NCI-H1436 treated with DMSO at 0.1 percent for 48 hours (cell line): ENCODE measurements at places on chromosomes 2 and 18.

DNA sequence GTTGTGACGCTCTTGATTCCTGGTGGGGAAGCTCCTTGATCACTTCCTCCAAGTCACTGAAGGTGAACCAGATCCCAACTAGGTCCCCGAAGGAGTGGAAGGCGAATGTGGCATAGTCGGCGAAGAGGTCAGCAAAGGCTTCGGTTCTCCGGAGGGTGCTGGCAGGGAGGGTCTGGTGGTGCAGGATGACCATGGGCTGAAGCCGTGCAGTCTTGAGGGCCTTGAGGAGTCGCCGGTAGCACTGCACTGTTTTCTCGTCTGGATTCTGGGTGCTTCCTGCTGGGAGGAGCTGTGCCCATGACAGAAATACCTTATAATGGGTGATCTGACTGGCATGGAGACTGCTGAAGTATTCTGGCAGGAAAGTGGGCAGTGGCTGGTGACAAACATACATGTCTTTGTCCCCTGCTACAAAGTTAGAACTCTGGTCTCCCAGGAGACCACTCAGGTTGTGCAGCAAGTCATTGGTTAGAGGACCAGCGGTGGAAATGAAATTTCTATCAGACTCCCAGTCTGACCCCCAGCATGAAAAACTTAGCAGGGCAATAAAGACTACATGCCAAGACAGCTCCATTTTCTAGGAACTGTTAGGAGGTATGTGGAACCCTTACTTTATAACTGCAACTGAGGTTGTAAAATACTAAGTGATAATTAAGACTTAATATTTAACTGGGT, at the start of gene LCT:
TSS of gene LCT (minus strand) at position 589 of the 675 bp plus-strand sequence. CDS start at position 574, 15 bp downstream.
- DNase-seq: no peak

DNA sequence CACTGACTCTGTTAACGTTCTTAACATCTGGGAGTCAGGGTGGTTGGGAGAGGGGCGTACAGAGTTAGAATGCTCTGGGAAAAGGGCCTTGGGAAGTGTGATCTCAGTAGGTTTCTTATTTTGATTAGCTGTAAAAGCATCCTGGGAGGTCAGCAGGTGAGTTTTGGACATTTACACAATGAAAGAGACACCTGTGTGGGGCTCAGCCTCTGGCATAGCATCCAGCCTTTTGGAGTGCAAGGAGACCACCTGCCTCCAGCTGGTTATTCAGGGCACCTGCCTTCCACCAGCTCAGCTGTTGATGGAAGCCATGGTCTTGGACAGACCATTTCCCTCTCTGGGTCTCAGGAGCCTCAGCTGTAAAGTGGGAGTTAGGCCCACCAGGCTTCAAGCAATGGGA, 49.7 kb downstream of the ACAA2 start:
- no peak for DNase-seq

DNA sequence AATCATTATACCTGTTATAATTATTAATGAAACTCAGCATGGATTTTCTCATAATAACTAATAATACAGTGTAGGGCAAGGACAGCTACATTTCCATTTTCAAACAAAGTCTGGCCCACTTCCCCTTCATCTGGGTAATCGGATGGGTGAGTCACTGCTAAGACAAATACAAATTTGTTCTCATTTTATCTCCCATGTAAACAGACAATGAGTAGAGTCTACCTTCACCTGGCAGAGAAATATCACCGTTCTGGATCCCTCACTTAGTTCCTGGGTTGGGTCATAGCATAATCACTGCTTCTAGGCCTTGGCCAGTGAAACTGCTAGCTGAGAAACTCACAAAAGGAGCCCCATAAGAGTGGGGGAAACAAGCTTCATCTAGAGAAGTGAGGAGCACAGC, 9.2 kb downstream of the CNTNAP5 start:
- DNase-seq: no peak

DNA sequence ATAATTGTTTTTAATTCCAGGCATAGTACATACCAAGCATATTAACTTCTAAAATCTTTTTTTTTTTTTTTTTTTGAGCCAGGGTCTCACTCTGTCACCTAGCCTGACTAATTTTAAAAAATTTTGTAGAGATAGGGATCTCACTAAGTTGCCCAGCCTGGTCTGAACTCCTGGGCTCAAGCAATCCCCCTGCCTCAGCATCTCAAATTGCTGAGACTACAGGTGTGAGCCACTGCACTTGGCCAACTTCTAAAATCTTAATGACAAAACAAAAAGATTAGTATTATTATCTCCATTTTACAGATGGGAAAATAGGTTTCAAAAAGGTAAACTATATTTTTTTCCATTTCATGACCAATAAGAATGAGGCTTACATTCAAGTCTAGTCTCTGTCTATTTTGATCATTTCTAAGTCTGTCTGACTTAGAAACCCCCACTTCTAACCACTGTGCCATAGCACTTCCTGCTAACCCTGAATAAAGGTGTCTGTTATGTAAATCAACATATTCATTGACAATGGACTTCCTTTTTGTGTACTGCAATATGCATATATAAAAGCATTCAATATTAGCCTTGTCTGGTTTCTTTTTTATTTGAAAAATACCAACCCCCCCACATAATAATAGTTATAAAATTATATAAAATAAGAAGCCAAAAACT, 28.7 kb upstream of the ZEB2 start:
- no peak for DNase-seq

DNA sequence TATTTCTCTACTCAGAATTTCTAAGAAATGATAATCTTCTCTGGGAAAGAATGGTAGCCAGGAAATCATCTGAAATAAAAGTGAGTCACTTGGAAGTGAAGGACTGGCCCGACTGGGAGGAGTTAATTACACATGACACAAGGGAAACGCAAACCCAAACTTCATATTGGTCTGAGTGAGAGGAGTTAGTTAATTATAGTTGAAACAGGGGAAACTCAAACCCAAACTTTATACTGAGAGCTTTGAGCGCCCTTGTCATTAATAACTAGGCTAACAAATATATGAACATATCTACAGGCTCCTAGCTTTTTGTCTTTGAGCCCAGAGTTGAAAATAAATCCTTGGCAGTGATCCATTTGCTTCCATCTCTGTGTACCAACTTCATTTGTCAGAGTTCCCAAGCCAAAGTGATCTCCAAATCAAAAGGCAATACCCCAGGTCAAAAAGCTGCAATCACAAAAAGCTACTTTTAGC, 187.8 kb upstream of the COL3A1 start:
- no peak for DNase-seq
